RKO (cell line): ENCODE measurements at places on chromosomes 6 and 20.

DNA sequence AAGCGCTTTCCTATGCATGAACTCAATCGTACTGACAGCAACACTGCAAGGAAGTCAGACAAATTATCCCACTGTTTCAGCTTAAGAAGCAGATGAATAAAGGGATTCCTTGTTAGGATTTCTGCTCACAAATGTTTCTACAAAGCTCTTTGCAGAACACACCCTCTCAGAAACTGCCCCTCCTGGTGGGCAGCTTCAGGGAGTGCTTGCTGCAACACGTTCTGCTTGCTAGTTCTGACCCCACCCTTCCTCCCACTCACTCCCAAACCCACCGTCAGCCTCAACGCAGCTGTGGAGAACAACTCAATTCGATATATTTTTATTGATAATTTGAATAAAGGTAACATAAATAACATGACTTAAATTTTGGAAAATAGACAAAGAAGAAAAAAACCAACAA is 250.8 kb upstream of the PRDM1 start:
- no peak for DNase-seq

- DNase-seq: no peak
Measured at GRCh38 chr20:61299618-61300017, 47.6 kb downstream of the CDH4 start.

GRCh38 chr6:33050014-33050810 is 23.2 kb downstream of the HLA-DPA1 start:
- DNase-seq: no peak

GRCh38 chr6:28880894-28881780 is 42.6 kb downstream of the TRIM27 start:
- DNase-seq: peak; percentile 77

DNA sequence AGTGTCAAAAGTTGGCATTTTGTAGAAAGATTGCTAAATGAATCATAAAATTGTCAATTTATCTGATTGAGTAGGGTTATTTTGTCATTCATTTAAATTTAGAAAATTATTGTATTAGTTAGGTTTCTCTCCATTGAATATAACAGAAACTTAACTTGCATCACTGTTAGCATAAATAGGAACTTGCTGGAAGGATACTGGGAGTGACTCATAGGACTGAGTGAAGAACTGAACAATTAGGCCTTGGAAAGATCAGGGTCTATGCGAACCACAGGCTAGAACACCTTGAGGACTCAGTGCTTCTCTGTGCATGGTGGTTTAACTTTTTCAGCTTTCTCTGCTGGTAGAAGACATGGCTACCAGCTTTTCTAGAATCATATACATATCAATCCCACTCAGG is 67.7 kb upstream of the IFNGR1 start:
- no peak for DNase-seq

DNA sequence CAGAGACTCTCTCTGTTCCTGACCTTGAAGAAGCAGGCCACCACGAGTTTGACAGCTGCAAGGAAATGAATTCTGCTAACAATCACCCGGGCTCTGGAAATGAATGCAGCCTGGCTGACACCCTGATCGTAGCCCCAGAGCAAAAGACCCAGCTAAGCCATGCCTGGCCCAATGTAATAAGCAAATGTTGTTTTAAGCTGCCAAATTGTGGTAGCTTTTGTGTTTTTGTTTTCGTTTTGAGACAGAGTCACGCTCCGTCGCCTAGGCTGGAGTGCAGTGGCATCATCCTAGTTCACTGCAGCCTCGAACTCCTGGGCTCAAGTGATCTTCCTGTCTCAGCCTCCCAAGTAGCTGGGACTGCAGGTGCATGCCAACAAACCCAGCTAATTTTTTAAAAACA is 3.3 kb upstream of the OXT start:
- no peak for DNase-seq

DNA sequence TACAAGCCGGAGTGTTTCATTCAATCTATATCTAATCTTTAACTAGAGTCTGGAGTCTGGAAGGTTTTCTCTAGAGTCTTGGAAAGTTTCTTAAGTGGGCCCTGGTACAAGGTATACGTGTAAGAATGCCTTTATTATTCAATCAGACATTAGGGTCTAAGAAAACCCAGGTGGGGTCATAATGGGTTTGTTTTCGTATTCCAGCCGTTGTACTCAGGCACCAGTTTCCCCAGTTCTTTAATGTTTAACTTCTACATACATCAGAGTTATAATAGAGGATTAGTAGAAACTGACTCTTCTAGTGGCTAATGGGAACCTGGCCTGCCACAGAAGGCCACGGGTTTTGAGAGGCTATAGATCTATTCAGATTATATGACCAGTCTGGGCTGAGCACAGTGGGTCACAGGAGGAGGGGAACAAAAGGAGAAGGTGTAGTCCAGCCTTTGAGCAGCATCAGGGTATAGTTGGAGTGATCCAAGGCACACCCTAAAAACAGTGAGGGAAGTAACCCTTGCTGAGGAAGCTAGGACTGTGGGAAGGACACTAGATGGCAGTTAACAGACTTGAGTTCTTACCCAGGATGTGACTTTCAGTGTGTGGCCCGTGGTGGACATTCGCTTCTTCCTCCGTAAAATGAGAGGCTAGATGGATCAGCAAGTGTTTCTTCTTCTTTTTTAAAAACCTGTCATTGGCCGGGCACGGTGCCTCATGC is 15.5 kb downstream of the FAM83B start:
- no peak for DNase-seq

- no peak for DNase-seq
Measured at GRCh38 chr20:19976595-19977372, 40.4 kb upstream of the NAA20 start.

DNA sequence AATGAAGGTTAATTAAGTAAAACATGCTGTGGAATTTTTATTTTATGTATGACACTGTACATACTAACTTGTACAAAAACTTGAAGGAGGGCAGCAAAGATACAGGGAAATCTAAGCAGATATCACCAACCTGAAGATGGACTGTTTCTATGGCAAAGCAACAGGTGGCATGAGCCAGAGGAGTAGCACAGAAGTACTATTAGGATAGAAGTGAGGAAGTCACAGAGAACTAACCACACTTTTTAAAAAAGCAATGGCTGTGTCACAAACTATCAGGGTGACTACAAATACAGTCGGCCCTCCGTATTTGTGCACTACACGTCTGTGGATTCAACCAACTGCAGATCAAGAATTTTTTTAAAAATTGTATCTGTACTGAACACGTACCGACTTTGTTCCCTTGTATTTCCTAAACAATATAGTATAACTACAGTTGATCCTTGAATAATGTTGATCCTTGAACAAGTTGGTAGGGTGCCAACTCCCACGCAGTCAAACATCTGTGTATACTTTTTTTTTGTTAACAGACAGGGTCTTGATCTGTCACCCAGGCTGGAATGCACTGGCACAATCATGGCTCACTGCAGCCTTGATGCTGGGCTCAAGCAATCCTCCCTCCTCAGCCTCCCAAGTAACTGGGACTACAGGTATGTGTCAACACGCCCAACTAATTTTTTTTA is 61.0 kb downstream of the NUDT3 start:
- no peak for DNase-seq

DNA sequence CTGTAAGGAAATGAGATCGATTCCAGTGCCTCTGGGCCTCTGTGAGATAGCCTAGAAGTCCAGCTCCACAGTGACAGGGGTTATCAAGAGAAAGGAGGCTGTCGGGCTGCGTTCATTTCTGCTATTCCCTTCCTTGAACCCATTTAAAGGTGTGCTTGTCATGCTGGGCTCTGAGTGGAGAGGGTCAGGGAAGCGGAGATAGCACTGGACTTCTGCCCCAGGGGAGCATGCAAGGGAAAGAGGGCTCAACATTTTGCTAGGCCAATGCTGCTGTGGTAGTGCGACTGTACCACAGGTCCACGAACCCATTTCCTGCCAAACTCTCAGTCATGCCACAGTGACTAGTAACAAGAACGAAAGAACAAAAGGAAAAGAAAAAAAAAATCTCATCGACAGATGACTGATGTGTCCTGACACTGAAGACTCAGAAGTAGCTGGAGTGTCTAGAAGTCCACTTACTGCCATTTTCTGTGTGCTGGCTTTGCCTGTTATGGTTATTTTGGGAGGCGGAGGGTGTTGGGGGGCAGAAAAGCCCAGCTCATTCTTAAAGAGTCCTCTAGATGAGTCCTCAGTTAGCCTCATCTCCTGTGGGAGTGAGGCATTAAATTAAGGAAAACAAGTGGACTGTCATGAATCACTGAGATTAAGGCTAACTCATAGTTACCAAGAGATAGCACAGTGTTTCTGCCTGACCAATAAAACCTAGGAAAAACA is 8.1 kb downstream of the NEDD9 start:
- DNase-seq: peak; percentile 22

DNA sequence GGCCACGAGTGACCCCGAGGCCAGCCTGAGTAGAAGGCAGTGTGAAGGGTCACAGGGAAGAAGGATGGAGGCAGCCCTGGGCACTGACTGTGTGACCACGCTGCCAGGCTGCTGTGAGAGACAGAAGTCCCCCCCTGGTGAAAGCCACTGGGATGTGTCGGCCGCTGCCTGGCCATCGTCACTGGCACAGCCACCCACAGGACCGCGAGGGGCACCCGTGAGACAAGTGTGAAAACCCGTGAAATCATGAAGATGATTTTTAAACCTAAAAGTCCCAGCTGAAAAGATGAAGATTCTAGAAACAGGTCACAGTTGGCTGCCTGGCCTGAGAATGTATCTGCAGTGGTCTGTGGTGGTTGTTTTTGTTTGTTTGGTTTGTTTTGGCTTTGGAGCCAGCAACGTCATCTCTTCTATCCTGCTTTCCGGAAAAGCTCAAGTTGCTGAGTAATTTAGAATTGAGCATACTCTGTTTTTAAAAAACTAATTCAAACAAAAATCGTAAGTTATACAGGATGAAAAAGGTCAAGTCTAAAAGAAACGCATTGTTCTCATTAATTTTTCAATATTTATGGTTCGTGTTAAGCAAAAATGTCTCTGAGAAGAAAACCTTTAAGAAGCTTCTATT is 94.7 kb downstream of the HUS1B start:
- no peak for DNase-seq

- peak; percentile 65 for DNase-seq
Measured at GRCh38 chr20:36574366-36575135, 1.2 kb downstream of the TGIF2 start.

DNA sequence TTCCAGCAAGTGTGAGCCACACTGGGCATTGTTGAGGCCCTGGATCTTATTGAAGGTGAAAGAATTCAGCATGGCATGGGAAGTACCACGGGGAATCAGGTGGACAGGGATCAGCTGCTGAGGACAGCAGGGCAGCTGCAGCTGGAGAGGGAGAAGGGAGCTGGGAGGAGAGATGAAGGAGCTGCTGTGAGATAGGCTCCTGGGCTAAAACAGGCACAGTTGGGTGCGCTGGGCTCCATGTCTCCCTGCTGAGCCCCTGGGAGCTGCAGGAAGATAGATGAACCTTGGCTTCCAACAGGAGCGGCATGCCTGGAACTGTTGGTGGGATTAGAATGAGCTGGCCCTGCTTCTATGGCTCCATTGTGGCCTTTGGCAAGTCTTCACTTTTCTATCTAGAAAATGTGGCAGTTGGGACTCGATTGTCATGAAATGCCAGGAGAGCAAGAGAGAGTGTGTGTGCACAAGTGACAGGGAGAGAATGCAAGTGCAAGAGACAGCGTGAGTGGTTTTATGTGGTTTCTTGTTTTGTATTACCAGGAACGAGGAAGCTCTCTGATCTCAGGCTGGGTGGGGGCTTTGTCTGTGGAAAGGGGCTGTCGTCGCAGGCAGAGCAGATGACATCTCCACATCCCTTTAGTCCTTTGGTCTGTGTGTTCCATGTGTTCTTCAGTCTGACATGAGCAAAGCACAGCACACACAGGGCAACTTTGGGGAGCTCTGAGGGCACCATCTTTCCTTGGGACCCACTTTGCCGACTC is 20.4 kb downstream of the SNPH start:
- no peak for DNase-seq

DNA sequence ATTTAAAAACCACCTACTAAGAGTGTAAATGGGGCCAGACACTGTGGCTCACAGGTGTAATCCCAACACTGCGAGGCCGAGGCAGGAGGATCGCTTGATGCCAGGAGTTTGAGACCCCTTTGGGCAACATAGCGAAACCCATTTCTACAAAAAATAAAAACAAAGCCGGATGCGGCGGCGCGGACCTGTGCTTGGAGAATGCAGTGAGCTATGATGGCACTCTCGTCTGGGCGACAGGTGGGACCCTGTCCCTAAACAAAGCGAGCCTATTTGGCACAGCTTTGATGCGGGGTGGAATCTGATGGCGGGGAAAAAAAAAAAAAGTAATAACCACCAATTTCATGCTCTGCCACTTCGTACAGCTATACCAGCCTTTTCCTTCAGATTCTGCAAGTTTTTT is 1.1 kb downstream of the TCP1 start:
- DNase-seq: peak; percentile 46

DNA sequence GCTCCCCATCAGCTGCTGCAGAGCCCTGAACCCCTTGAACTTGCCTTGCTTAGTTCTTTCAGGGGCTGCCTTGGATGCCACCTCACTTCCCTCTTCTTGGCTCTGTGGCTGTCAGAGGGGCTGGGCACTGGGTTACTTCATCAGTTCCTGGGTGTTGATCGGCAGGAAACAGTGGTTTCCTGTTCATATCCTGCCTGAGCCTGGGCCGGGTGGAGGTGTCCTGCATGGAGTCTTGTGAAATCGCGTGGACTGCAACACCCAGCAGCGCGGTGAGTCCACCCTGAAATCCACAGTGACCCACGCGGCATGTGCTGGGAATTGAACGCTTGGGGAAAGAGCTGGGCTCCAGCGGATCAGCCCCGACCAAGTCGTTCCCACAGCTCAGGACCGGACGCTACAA is 97.5 kb downstream of the CDH26 start:
- no peak for DNase-seq

GRCh38 chr20:21571841-21572690 is 58.2 kb upstream of the NKX2-2 start:
- DNase-seq: no peak

DNA sequence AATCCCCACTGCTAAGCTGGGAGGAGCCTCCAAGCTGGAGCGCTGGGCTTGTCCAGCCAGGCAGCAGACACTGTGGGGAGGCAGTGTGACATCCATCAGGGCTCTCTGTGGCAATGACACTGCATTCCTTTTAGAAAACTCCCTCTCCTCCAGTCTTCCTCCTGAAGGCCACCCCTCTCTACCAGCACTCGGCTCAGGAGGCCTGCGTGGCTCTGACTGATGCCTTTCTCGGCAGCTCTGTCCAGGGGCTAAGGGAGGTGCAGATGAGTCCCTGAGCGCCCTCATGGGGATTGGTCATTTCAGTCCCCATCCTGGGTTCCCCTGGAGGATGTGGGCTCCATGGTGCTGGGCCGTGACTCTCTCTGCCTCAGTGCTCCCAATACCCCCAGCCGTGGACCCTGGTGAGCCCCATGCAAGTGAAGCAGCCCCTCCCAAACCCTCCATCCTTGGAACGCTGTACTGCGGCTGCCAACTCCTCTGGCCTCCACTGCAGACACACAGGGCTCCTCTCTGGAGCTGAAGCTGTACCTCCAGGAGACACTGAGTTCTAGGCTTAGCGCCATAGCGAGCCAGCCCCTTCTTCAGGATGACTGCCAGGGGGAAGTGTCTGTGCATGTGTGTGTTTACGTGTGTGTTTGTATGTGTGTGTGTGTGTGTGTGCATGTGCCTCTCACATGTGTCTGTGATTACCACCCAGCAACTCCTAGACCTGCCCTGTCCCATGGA is 209.6 kb downstream of the ERMARD start:
- DNase-seq: no peak

- no peak for DNase-seq
Measured at GRCh38 chr20:48826069-48826468, 1.7 kb downstream of the PREX1 start.
